Choroid plexus epithelial cell (primary cell): ENCODE measurements at places on chromosomes 5 and 9.

DNA sequence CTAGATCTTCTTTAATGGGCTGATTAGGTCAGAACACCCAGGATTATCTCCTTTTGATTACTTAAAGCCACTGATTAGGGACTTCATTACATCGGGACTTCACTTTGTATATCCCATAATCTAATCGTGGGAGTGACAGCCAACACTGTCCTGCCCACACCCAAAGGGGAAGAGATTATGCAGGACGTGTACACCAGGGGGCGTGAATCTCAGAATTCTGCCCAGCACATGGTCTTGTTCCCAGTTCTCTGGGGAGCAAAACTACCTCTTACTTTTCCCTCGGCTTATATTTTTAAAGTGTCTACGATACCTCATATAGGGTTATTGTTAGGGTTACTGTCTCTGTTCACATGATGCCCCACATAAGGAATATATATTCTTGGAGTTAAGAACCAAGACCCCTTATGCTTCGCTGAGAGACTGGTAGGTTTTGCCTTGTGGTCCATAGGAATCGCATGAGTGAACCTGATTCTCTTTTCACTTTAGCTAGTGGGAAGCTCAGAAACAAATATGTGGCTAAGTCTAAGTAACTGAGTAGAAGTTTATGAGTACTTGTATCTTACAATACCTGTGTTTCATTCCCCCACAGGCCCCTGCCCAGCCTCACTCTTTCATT is 192.7 kb downstream of the GNA14 start:
- DNase-seq: no peak

DNA sequence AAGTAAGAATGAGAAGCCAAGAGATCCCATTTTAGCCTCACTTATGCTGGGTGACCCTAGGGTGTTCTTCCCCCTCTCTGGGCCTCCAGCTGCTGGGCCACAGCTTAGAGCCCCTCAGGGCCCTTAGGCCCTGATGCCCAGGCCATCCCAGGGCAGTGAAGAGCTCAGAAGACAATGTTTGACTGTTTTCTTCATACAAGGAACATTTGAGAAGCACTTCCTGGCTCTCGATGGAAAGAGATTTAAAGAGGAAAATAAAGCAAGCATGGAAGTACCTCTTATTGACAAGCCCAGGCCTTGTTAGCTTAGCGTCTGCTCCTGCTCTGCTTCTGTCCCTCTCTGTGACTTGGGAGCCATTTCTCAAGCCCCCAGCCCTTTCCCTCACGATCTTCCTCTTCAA is 165.9 kb upstream of the SMIM23 start:
- no peak for DNase-seq

- DNase-seq: no peak
Observed at GRCh38 chr5:75521195-75521594, 9.5 kb downstream of the POLK start.

DNA sequence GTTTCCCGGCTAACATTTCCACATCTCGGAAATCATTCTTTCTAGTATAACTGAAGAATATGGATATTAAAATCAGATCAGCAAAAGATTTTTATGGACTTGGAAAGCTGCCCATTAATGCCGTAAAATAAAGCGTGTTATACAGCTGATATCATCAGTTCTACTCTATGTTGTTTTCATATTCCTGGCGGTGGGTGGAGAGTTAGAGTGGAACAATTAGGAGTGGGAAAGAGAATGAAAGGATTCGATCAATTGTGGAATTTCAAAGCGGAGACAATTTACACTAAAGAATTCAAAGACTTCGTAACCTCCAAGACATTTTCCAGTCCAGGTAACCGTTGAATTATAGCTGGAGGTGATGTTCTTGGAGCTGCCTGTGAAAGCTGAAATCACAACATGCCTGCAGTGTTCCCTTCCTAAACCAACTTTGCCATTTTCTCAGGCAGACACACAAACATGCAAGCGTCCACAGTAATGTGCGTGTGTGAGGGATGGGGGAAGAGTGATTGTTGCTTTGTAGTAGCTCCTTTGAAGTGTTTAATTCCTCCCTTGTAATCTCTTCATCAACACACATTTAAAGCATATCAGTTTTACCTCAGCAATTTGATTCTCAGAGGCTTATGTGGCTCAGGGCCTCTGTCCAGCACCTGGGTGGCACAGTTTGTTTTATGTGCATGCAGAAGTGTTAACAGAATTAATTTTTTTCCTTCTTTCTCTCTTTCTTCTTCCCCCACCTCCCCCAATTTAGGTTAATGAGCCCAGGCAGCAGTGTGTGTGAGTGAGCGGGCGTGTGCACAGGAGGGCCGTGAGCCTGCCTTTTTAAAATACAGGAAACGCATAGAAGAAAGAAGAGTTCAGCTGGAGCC is 544.1 kb downstream of the RAB3C start:
- peak; percentile 74 for DNase-seq

DNA sequence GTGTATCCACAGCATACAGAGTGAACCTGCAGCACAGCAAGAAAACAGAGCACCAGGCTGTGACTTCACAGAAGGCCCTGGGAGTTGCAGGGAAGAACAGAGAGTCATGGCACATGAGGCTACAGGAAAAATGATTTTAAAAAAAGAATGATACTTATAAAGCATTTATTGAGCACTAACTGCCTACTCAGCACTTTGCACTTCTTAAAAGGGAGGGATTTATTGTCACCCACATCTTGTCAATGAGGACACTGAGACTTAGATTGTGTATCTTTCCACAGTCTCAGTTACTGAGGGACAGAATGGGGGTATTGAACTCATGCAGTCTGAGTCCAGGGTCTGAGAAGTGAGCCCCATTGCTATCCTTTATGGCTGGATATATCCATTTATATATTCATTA is 244.6 kb upstream of the TRIM32 start:
- no peak for DNase-seq

GRCh38 chr5:76413746-76414145 is 10.7 kb downstream of the IQGAP2 start:
- DNase-seq: no peak

- peak; percentile 46 for DNase-seq
Observed at GRCh38 chr5:40385544-40385943, 294.2 kb upstream of the PTGER4 start.

DNA sequence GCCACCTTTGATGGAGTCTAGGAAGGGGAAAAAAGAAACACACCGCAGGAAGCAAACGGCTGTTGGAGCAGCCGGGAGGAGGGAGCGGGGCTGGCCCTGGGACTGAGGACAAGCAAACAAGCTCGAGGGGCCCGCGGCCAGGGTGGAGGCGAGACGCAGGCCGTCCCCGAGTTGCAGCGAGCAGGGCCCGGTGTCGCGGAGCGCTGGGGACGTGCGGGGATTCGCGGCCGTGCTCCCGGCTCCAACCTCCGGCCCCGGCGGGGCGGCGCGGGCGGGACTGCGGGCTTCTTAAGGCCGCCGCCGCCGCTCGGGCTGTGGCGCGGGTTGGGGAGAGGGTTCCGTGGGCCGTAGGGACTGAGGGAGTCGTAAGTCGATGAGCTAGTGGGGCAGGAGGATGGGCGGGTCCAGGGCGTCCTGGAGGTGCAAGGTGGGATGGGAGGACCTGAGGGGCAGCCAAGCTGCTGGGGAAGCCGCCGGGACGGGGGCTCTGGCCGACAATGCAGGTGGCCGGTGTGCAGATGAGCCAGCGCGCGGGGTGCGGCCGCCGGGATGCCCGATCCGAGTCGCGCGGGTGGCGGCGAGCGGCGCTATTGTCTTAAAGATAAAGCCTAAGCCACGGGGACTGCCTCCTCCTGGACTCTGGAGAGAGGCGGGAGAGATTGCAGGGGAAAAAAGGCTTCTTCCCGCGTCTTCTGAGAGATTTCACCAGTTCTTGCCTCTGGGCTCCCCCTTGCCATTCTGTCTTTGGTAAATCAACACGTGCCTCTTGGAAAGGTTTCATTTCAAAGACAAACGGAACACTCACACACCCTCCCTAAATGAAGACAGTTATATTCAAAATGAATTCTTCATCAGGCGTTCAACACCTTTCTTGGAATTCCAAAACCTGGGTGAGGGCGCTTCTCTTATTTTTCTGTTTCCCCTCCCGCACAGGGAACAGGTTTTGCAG is 1.6 kb upstream of the HAPLN1 start:
- peak; percentile 79 for DNase-seq

DNA sequence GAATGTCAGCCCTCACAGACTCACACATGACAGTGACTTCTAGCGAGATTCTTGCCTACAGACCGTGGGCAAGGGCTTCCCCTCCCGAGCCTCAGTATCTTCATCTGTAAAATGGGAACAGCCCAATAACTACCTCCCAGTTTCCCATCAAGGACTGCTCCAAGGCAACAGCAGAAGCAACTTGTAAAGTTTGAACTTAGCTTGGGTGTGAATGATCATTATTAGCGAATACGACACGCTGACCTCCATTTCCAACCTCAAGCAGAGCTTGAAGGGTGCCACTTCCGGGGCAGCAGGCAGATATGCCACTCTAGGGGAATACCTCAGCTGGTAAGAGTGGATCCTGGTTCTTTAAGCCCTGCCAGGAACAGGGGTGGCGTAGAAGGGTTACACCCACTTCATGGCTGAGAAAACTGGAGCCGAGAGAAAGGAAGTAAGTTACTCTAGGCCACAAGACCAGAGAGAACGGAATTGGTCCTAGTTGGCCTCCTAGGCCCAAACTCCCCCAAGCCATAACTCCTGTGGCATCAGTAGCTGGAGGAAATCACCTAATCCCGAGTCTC is 2.0 kb downstream of the RNF44 start:
- no peak for DNase-seq

- no peak for DNase-seq
Observed at GRCh38 chr5:173591056-173591514, 25.4 kb downstream of the BOD1 start.

- DNase-seq: peak; percentile 86
Observed at GRCh38 chr9:115400796-115401195, 282.8 kb upstream of the TNC start.

GRCh38 chr9:124860582-124861341 is 995 bp downstream of the RPL35 start:
- DNase-seq: no peak

DNA sequence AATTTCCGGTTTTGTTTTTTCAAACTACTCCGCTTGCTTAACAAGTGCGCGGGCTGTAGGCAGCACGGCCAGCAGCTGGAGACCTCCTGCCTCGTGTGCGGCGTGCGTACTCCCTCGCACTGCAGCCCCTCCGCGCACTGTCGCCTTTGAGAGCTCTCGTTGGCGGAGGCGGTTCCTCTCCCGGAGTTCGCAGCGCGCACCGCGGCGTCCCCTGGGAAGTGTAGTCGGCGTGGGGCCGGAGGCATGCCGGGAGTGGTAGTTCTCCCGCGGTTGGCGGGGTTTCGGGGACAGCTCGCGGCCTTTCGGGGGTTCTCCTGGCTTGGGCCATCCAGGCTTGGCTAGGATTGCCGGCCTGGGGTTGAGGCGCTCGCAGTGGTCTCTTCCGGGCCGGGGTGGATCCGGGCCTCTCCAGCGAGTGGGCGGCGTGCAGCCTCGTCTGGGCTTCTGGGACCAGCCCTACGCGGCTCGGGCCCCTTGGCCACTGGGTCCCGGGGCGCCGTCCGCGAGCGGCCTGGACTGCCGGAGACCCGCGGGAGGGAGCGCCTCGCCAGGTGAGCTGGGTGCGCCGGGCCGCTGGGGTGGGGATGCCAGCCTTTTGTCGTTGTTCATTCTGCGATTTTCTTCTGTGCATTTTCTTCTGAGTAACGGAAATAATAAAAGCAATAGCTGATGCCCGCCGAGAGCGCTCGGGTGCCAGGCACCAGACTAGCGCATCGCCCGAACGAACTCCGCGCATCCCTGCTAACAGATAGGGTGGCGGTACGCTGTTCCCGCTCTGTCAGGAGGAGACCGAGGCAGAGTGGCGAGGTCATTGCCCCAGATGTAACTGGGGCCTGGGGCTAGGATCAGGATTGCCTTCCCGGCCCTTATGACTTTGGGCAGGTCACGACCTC is at the start of gene ZNF354C:
Gene ZNF354C (plus strand): TSS at position 258 of the 893 bp plus-strand sequence. CDS start 1,696 bp downstream, outside the sequence.
- peak; percentile 94 for DNase-seq

GRCh38 chr5:132069561-132069960 is 4.0 kb upstream of the CSF2 start:
- DNase-seq: no peak

DNA sequence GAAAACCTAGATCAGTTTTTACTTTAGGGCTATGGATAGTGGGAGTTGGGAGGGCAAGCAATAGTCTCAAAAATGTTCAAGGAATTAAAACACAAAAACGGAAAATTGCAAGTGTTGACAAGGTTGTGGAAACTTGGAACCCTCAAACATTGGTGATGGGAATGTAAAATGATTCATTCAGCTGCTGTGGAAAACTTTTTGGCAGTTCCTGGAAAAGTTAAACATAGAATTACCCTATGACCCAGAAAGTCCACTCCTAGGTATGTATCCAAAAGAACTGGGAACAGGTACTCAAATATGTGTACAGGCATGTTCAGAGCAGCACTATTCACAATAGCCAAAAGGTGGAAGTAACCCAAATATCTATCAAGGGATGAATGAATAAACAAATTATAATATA is 1.2 kb upstream of the MSANTD3 start:
- no peak for DNase-seq

GRCh38 chr5:9405196-9405754 is 140.6 kb downstream of the SEMA5A start:
- DNase-seq: no peak

GRCh38 chr5:149007174-149007573 is 55.7 kb downstream of the SH3TC2 start:
- DNase-seq: peak; percentile 41

DNA sequence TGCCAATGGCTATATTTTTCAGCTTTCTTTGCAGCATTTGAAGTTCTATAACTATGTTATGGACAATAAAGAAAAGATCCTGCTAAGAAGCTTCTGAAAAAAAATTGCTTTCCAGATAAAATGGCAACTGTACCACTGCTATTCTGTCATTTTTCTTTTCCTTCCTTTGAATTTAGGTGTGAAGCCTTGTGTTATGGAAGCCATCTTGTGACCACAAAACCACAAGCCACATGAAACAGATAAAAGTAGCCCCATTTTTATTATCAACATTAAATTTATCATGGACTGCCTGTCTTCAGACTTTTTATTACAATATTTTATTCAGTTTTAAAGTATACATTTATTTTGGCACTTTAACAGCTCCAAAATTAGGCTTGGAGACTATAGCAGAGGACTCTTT is 289.9 kb upstream of the ACTBL2 start:
- DNase-seq: no peak

DNA sequence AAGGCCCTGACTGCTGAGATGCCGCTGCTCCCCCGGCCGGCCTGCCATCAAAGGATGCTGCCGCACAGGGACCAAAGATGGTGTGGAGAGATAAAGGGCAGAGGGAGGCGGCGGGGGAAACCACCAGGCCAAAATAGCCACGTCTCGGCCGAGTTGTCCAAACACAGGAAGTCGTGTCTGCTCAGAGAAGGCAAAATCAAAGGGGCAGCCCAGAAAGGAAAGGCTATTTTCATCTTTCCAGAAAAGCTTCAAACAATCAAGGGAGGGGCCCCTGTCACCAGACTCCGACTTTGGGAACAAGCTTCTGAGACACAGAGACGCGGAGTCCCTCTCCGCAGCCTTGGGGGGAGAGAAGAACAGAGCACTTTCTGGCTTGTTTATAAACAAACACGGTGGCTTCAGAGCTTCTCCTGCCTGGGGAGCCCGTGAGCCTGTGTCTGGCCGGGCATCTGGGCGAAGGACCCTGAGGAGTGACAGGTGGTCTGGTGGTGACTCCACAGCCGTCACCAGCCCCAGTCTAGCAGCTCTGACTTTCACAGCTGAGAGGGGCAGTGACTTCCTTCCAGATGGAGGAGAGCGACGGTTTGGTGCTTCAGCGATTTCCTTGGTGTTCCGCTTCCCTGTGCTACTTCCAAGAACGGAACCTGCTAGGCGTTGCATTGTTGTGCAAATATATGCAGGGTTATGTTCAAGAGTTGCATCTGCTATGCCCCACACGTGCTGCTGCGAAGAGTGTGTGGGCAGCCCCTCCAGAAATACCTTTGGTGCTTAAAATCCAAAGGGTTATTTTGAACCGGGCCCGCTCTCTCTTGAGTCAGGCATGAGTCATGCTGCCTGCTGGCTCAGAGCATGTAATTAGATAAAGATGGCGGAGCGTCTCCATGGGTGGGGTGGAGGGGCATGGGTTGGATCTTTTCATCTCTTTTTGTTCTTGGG is 24.0 kb downstream of the ADAMTSL2 start:
- DNase-seq: peak; percentile 75
